ENCODE measurements at places on chromosomes 16 and 17.
A peak's percentile ranks its signal among the peaks of the same experiment; 100 is the strongest.

DNA sequence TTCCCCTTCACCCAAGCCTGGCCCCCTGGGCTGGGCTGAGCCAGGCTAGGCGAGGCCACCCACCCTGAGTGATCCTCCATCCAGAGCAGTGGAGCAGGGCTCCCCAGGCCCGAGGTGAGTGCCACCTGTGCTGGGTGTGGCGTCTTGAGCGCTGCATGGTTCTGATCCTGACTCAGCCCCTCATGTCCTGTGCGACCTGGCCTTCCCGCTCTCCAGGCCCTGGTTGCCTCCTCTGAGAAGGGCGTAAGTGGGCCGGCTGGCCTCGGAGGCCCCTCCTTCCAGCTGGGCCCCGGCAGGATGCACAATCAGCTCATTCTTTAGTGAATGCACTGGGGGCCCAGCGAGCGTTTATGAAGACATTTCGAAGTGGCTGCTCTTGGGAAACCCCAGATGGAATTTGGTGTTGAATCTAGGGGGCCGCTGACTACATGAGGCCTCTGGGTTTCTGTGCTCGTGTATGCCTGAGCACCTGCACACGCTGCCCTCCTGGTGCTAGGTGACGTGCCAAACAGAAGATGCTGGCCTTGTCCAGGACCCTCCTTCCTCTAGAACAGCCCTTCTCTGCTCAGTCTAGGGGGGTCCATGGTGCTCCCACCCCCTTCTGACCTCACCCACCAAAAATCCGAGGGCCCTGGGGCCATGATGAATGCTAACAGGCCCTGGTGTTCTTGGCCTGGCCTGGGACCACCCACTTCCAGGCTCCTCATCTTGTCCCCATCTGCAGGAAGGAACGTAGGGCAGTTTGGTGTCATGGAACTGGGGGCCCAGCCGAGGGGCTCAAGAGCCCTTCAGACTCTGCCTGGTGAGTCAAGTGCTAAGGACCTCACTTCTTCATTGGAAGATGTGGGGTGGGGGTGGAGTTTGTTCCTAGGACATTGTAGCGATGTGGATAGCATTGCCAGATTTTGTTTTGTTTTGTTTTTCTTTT, 3.6 kb upstream of the TMEM92 start:
- DNase-seq: no peak

DNA sequence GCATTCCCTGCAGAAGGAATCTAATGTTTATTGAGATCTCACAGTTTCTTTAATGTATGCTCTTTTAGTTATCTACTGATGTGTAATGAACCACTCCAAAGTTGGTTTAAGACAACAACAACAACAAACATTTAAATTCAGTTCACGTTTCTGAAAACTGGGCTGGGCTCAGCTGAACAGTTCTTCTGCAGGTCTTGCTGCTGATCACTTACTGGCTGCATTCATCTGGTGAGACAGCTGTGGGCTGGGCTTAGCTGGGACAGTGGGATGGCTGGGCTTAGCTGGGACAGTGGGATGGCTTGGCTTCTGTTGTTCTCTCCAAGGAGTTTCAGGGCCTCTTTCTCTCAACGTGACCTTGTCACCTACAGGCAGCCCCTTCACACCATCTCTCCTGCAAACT, 544.3 kb upstream of the CDH5 start:
- no peak for DNase-seq

DNA sequence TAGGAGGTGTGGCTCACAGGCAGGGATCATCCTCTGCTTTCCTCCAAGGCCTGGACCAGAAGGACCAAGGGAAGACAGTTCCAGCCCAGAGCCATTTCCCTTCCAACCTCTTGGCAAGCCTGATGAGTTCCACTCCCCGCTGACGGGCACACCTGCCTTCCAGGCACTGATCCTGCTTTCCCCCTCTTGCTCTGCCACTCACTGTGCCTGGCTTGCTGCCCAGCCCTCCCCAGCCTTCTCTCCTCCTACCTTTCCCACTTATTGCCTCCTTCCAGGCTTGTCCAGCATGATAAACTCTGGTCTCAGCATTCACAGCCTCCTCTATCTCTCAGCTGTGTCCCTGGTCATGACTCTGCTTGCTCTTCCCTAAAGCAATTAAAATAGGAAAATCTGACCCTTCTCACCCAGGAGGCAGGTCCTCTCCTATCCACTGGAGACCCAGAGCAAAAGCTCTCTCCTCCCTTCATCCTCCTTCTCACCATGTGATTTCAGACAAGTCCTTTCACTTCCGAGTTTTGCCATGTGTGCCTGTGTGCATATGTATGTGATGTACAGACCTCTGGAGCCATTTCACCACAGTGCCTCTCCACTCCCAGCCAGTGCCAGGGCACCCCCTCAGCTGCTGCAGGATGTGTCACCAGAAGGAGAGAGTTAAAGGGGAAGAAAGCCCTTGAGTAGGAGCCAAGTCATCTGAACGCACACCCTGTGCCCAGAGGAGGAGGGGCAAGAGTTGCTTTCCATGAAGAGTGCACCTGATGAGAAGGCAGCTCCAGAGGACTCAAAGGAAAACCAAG, 13.4 kb upstream of the TMEM170A start:
- no peak for DNase-seq

DNA sequence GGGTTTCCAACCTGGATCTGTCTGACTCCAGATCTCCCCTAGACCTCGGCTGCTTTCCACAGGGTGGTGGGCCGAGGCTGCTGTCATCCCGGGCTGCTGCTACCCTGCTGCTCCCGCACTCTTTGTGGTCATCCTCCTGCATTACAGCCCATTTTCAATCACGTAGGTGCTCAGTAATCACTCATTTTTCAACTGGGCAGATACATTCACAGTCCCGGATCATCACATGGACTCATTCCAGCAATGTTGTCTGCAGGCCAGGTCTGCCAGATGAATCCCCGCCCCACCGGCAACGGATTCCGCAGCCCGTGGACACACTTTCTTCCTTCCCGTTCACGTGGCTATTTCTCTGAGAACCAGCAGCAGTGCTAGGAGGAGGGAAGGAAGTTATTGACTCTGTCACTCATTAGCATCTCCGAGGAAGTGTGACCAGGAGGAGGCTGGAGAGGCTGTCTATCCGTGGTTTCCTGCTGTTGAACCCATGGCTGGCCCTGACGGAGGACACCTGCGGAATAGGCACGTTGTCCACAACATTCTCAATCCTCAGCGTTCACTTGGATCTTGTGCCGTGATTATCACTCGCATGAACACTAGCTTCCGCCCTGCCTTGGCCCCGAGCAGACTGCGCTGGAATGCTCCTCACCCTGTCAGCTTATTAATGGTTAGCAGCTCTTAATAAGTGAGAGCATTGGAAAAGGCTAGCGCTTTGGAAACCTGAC, 14.7 kb upstream of the ZCCHC14 start:
- DNase-seq: no peak

DNA sequence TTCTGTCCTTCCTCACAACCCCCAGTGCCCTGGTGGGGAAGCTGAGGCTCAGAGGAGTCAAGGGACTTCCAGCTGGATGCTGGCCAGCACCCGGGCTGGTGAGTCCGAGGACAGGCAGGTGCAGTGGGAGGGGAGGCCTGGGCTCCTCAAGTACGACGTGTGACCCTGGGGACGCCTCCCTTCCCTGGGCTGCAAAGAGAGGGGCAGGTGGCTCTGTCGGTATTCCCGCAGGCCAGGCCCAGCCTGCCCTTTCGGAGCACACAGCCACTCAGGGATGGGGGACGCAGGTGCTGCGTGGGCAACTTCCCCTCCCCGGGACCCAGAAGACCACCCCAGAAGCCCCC, 33.1 kb upstream of the PVALEF start:
- no peak for DNase-seq

GRCh38 chr17:9517396-9517795, 58.2 kb downstream of the STX8 start:
- no peak for DNase-seq

DNA sequence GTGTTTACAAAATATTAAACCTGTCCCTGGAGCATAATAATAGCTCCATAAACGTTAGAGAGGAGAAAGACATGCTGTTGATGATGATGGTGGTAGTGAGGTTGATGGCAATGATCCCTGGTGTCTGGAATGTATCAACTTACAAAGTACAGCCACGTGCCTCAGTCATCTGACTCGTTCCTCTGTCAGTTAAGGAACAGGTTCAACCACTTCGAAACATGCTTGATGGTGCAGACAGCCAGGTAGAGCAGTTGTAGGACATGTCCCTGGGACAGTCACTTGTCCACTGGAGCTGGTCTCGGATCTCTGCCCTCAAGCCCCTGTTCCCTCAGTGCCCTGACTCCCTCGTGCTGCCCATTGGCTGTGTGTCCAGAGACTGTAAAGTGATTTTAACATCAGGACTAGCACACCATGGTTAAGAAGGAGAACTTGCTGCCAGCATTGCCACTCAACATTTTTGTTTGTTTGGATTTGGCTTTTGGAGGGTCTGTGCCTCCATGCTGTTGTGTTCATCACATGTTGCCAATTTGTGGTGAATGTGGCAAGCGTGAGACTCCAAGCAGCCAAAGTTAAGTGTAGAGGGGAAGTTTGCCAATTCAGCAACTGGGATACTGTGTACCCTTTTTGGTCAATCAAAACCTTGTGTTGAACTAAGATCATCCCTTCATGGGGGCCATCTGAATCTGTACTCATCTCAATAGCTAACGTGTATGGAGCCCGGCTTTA, 16.3 kb upstream of the SALL1 start:
- DNase-seq: no peak

DNA sequence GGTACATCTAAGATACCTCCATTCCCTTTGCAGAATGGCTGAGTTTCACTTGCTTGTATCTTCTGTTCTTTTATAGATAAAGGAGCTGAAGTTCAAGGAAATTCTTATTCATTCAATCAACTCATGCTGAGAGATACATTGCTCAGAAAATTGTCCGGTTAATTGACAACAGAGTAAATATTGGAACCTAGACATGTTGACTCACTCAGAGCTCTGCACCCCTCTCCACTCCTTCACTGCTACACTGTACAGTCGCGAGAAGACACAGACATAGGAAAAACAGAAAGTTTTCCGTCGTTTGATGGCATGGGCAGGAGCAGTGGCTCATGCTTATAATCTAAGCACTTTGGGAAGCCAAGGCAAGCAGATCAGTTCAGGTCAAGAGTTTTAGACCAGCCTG, 690.5 kb upstream of the SOX9 start:
- no peak for DNase-seq

- no peak for DNase-seq
These were observed 62.2 kb downstream of the SRCIN1 start for GRCh38 chr17:38543403-38544174.

DNA sequence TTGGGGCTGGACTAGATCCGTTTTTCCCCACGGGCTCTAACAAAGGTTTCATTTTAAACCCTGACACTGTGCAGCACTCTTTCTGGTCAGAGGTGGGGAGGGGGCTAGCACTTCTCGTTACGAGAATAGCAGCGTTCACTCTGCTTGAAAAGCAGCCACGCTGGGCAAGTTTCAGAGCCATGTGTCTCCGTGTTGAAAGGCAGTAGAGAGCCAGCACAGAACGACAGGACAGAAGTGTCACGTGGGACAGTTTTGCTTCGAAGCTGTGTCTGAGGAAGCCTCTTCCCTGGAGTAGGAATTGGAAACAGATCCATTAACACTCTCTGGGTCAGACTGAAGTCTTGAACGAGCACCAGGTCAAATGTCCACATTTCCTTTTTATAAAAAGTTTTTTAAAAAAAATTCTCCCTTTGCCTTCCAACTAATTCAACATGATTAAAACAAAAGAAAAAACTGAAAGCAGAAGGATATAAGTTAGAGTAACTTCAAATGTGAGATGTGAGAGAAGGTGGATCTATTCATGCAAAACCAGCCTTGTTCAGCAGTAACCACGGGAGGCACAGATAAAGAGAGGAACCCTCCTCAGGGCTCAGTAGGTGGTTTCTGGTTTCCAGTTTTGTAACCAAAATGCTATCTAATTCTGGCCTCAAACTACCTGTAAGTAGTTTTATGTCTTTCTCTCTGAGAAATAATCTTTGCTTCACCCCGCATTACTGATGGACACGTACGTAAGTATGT, 65.0 kb downstream of the SMG6 start:
- no peak for DNase-seq

- no peak for DNase-seq
These were observed 64.9 kb downstream of the CYB561 start for GRCh38 chr17:63381101-63381729.

DNA sequence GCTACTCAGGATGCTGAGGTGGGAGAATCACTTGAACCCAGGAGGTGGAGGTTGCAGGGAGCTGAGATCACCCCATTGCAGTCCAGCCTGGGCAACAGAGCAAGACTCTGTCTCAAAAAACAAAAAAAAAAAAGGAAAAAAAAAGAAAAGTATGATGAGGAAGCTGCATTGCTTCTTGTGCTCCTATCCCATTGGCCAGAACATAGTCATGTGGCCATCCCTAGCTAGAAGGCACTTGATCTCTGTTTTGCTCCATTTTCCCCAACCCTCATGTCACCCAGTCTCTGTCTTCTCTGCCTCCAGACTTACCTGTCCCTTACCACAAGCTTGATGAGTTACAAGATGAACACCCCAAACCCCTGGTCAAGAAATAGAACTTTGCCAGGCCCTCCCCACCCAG, 112.7 kb upstream of the TMEM97 start:
- DNase-seq: no peak

- no peak for DNase-seq
These were observed 598.4 kb upstream of the SOX9 start for GRCh38 chr17:71522383-71522782.

- no peak for DNase-seq
These were observed 16.3 kb downstream of the ITGAD start for GRCh38 chr16:31409433-31409832.

DNA sequence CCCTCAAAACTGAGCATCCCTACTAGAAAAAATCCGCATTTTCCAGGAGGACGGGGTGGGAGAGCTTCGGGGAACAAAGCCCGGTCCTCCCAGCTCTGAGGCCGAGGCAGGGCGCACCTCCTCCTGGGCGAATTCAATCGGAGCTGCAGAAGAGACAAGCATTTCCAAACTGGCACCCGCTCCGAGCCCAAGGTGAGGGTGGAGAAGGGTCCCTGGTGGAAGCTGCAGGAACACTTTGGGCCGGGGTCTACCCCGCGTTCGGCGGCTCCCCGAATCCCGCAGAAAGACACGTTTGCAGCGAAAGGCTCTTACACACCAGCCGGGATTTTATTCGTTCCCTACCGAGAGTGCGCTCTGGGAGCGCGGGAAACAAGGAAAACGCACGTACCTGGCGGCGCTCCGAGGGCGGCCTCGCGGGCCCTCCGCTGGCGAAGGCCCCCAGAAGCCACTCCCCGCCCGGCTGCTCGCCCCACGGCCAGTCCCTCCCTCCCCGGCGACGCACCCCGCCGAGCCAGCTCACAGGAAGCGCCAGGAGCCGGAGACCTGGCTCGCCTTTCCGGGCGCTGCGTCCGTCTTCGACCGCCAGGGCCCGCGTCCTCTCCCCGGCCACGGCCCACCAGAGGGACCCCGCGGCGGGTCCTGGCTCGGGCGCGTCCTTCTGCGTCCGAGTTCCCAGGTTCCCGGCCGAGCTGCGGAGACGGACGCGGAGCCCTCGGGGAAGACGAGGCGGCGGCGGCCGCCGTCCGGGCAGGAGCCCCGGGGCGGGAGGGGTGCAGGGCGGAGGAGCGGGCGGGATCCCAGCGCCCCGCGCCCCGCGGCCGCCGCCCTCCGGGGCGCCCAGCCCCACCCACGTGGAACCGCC, 49.8 kb upstream of the BAHCC1 start:
- peak; percentile 42 for DNase-seq

GRCh38 chr16:1963806-1964505, 670 bp downstream of the RPS2 start:
- no peak for DNase-seq

Measured in NCI-H2081 treated with DMSO at 0.1 percent for 48 hours (cell line).